CD4-positive, alpha-beta T cell treated with Interleukin-21 for 1 hour (primary cell): ENCODE measurements at places on chromosomes 2 and 18.

DNA sequence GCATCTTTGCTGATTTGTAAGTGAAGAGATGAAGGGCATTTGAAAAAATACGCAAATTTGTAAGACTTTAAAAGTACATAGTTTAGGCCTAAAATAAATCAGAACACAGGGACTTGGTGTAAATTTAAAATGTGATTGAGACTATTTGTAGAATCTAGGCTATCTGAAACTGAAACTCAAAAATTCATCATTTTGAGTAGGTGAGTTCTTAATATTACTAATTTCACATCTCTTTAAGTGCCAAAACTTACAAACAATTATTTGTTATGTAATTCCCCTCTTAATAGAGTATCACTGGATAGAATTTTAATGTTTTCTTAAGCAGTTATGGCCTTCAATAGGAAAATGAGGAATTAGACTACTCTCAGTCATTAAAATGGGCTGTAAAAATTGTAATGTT is 14.0 kb upstream of the HRH4 start:
- DNase-seq: no peak

DNA sequence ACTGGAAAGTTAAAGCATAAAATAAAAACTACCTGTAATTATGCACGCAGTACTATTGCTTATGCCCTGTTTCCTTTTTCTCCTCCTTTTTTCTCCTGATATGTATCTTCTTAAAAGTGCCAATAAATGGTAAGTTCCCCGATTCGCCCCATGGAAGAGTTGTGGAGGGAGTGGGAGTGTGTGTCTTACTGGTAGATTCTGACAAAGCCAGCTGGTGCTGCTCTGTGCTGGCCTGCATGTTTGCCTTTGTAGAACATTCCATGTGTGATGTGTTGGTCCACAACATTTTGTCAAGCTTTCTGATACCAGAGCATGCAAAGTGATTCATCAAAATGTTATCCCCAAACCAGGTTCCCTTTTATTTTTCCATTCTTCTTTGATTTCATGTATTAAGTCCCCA is 356.9 kb upstream of the RAB12 start:
- no peak for DNase-seq

DNA sequence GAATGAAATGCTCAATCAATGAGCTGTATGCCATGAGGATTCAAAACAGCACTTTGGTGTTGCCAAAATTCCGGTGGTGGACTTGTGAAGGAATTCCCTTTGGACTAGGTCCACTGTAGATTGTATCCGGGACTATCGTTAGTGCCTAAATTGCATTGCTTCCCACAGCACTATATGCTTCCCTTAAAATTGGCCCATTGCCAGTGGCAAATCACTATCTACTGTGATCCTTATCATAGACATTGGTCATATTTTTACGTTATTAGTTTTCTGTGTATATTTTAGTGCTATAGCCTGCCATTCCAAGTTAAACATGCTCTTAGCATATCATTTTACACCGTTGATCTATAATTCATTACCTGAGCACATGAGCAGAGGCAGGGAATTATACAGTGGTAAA is 1.7 kb downstream of the PJVK start:
- DNase-seq: no peak

GRCh38 chr2:133139847-133140533 is 428.3 kb downstream of the NCKAP5 start:
- DNase-seq: no peak

GRCh38 chr2:100248971-100249370 is 73.3 kb downstream of the LONRF2 start:
- DNase-seq: no peak

DNA sequence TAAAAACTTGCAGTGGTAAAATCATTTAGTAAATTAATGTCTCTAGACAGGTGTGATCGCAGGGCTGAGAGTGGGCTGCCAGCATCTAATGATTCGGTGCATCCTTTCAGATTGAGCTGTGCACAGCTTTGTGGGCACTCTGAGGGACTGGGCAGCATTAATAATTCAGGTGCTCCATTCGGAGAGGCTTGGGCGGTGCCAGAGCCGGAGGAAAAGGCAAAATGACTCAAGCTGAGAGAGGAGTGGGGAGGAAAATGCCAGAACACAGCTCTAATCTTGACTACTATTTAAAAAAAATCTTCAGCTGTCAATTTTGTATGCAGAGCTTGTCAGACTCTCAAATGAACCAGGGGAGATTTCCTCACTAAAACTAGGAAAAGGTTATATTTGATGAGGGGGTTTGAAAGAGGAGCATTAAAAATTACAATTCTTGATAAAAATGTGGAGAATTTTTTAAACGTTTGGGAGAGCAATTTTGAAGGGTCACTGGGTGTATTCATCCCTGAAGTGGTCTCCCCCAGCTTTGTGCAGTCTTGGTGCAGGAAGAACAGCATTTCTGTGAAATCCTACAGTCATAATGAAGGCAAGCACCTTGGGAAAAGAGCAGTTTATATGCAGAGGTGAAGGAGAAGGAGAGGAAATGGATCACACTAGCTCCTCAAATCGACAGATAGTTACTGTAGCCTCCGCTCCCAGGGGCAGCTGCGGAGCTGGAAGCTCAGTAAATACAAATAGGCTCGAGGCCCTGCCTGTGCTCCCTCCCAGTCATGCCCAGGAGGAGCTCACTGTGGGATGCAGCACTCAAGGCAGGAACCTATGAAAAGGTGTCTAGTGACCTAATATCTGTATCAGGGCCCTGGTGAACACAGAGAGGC is 535.4 kb upstream of the RAB6C start:
- no peak for DNase-seq

DNA sequence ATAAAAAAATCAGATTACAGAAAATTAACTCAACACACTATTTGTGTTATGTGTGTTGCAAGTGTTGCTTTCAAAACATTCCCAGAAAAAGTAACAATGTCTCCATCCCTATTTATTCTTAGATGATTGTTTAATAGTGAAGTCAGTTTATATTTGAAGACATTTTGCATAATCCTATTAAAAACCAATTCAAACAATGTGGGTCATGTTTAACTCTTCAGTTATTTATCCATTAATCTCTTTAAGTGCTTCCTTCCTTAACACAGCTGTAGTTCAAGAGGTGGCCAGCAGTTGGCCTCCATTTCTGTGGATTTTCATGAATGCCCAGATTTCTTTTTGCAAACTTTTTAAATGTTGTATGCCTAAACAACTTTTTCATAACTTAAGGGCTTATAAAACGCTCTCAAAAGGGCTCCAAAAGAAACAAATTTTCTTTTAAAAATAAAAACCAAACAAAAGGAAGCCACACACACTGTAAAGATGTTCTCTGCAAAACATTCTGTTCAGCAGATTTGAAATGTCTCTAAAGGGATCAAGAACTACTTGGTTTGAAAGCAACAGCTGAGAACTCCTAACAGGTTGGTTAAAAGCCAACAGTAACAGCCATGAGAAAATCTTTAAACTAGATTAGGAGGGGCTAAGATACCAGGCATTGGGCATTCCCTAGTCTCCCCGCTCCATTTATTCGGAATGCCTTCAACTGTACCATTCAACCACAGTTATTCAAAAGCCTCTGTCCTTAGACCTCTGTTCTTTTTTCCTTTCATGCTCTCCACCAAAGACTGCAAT is 71.5 kb downstream of the THADA start:
- no peak for DNase-seq

GRCh38 chr2:36044411-36044810 is 311.2 kb upstream of the CRIM1 start:
- DNase-seq: no peak

GRCh38 chr2:102230410-102230909 is 43.6 kb downstream of the IL1RL2 start:
- no peak for DNase-seq

DNA sequence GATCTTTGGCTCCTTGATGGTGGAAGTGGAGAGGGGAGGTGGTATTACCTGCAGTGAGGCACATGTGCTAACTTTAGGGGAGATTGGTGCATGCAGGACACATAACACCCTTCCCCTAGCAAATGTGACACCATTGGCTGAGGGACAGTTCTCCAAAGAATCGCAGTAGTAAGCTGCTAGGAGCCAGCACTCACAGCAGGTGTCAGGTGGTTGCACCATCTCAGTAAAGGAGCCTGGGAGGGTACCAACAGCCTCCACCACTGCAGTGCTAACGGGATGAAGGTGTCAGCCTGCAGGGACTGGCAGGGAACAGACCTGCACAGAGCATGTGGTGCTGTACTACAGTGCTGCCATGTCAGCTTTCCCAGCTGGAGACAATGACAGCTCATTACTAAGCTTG is 127.3 kb upstream of the PIEZO2 start:
- no peak for DNase-seq

GRCh38 chr2:27754831-27755230 is 16.7 kb upstream of the MRPL33 start:
- DNase-seq: no peak

DNA sequence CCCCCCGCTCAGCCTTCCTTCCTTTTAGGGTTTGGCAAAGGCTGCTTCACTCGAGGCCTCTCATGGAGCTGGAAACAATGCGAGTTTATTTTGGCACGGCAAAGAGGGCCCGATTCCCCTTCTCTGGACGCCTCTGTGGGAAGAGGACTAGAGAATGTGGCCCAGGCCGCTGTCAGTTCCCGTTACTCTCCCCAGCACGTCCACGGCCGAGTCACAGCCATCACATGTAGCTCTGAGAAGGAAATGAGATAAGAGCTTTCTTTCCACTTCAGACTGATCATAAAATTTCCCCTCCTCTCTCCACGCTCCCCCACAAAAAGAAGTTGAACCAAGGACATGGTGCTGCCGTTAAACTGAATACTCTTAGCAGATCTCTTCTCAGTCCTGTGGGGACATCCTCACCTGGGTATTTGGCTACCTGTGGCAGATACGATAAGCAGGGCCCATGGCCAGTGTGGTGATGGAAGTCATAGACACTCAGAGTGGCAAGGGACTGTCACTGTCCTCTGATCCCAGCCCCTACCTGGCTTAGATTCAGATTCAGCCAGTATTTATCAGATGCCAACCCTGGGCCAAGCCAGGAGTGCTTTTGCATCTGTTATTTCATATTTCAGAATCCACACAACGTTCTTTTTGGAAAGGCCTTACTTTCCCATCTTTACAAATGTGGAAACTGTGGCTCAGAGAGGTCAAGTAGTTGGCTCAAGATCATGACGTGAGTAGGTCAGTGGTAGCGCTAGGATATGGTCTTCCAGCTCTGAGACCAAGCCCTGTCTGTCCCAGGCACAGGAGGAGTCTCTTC is 101.2 kb downstream of the MCFD2 start:
- no peak for DNase-seq

GRCh38 chr18:78378983-78379382 is 600.6 kb upstream of the SALL3 start:
- no peak for DNase-seq

GRCh38 chr2:143824791-143825190 is 695.1 kb downstream of the ZEB2 start:
- DNase-seq: no peak

DNA sequence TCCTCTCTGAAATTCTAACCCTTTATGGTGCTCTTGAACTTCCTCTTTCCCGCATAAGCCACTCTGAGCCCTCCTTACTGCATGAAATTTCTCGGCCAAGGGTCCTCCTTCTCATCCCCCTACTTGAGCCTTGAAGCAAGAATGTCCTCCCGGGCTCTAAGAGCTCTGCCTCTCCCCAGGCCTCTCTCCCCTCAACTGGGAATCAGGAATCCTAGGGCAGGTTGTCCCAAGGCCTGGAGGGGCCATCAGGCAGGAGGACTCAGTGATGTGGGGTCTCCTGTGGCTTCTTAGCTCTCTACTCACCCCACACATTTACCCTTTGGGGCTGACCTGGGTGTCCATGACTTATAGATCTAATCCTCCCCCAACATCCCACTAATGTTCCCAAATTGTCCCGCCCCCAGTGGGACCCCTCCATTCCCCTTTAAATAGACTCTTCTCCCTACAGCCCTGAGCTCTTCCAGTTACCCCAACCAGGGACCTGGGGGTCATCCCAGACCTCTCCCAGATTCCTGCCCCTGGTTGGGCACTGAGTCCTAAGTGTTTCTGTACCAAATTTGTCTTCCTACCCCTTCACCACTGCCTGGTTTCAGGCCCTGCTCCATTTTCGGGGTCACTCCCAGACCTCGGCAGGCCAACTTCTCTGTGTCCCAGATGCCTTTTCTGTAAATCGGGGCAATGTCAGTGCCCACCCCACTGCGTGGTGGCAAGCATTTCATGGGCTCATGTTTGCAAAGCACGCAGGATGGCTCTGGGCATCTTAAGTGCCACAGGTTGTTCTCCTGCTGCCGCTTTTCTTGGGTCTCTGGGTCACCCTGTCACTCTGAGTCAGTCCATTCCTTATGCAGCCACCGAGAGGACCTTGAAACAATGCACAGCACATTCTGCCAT is 171.2 kb downstream of the ASB1 start:
- no peak for DNase-seq

GRCh38 chr2:144570566-144570965 is 50.6 kb upstream of the ZEB2 start:
- DNase-seq: peak; percentile 45

DNA sequence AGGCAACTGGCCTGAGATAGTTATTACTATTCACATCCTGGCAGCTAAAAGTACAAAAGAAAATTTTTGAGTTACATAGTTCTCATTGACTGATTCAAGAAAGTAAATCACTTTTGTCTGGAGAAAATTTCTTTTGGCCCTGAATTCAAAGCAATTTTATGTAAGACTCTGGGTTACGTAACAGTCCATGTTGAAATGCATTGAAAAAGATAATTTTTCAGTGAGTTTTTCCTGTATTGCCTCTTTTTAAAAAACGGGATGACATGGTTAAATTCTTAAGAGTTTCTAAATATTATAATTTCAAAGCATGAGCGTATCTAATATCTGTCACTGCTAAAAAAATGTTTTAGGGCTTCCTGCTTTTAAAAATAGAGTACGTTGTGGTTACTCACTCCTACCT is 72.7 kb downstream of the ANKRD12 start:
- DNase-seq: no peak

GRCh38 chr2:181682026-181682789 is 1.9 kb upstream of the NEUROD1 start:
- no peak for DNase-seq

- no peak for DNase-seq
These were observed 32.4 kb downstream of the NDUFAF7 start for GRCh38 chr2:37263839-37264238.

- DNase-seq: no peak
These were observed 40.9 kb downstream of the DSG2 start for GRCh38 chr18:31538837-31539236.
